Astrocyte of the cerebellum (primary cell): ENCODE measurements at places on chromosomes 12 and 14.

GRCh38 chr12:107163413-107163812 is 70.1 kb upstream of the CRY1 start:
- DNase-seq = no peak

GRCh38 chr12:62933220-62933601 is 1.7 kb downstream of the PPM1H start:
- DNase-seq = no peak

DNA sequence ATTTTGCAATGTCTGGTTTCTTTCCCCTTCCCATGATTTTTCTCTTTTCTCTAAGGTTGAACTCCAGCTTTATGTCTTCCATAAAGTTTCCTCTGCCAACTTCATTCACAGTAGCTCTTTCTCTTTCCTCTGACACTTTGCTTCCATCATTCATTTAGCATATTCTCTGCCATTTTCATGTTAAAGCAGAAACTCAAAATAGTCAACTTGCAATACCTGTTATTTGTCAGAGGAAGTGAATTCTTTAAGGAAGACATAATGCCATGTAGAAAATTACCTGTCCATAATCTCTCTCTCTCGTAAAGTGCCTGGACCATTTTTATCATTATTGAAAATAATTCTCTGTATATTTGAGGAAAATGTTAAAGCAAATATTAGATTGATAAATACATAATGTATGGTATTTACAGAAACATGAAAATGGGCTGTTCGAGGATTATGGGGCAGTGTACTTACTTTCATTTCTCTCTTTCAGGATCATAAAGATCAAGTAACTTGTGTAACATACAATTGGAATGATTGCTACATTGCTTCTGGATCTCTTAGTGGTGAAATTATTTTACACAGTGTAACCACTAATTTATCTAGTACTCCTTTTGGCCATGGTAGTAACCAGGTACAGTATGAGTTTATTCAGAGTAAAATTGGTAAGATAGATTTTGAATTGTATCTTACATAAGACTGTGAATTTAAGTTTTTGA is 12.6 kb downstream of the NEDD1 start:
- DNase-seq = no peak

DNA sequence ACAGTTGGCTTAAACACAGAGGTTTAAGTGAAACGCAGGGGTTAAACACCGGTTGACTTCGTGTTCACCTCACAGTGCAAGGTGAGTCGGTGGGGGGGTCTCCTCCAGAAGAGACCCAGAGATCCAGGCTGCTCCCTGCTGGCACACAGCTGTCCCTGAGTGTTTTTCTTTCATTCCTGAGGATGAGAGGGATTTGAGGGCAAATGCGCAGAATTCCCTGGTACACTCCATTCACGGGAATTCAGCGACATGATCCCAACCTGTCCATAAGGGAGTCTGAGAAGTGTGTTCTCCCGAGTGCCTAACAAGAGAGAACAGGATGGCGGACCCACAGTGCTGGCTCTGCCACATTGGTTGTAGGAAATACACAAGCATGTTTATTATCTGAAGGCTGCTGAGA is 107.2 kb upstream of the ESRRB start:
- no peak for DNase-seq

GRCh38 chr14:105999361-106000028 is 473.1 kb downstream of the TMEM121 start:
- DNase-seq = no peak

- DNase-seq = peak; percentile 37
Observed at GRCh38 chr12:85626001-85626783, 210.0 kb downstream of the RASSF9 start.

- DNase-seq = no peak
Observed at GRCh38 chr14:101709962-101710931, 51.3 kb upstream of the PPP2R5C start.

GRCh38 chr14:77037215-77037937 is 8.9 kb upstream of the IRF2BPL start:
- no peak for DNase-seq

- DNase-seq = no peak
Observed at GRCh38 chr12:49936925-49937324, 13.6 kb upstream of the AQP2 start.

DNA sequence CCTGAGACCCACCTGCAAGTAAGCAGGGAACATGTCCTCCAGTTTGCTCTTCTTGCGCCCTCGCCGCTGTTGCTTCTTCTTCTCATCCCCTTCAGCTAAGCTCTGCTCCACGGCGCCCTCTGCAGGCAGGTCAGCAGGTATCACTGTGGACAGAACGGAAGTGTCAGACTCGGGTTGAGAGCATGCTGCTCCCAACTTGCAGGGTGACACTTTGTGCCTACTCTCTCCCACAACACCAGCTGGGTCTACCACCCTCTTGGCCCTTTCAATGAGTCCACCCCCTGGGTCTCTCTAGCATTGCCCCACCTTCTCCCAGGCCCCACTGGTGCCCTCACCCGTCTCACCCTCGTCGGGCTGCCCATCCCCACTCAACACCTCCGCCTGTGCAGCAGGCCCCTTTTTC is 16.7 kb downstream of the KMT2D start:
- DNase-seq = peak; percentile 6

- DNase-seq = no peak
Observed at GRCh38 chr12:1122786-1123185, 131.8 kb downstream of the ERC1 start.

- no peak for DNase-seq
Observed at GRCh38 chr14:66216763-66217162, 269.4 kb upstream of the CCDC196 start.

DNA sequence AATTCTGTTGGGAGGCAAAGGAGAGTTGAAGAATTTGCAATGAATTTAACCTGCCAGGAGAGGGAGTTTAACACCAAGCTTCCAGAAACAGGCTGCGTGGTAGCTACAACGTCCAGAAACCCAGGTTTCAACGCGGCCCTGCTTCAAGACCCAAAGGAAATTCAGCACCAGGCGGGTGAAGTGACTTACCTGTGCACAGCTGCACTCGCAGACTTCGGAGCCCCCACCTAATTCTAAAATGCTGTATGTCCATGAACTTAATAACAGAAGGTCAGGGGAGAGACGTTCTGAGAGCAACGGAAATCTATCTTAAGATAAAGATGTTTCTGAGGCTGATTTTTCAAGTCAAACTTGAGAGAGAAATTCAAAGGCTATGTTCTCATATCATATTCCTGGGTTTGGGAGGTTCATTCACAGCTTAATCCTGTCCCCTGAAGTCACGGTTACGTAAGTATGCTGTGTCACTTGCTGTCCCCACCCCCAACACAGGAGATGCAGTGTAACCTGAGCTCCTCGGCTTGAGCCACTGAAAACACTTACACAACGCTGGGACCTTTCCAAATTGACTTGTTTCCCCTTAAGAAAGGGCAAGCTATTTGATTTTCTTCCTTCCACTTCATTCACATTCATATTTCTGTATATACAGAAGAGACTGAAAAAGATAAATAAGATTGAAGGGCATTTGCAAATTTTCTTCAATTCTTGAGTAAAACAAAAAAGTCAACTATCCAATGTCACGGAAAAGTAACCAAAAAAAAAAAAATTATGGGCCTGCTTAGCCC is 22.7 kb downstream of the CLIP1 start:
- peak; percentile 82 for DNase-seq

DNA sequence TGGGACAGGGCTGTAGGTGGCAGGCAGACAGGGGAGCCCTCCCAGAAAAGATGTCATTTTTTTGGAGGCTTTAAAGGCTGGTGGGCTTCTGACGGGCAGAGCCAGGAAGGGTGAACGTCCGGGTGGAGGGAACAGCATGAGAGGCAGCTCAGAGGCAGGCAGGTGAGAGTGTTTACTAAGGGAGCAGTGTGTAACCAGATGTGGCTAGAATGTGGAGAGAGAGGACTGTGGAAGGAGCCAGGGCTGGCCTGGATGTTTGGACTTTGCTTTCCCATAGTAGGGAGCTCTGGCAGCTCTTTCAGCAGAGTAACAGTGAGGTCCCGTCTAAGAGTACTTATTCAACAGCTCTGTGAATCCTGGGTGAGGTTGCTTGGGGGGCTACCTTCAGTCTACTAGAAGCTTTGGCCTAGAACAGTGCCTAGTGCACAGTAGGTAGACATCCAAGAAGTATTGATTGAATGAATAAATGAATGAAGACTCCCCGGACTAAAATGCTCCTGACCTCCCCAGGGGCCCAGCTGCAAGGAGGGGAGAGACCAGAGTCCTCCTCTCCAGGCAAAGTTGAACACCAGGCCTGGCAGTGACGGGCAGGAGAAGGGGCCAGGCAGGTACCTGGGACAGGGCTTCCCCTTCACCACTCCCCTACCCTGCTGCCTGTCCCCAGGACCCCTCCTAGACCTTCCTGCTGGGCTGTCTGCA is 8.5 kb downstream of the FAM222A start:
- DNase-seq = no peak

- DNase-seq = peak; percentile 2
Observed at GRCh38 chr12:100372853-100373640, 16.2 kb downstream of the SLC17A8 start.

GRCh38 chr14:59160506-59160905 is 28.0 kb upstream of the DAAM1 start:
- DNase-seq = no peak

GRCh38 chr12:15541996-15542631 is 219.8 kb downstream of the PTPRO start:
- DNase-seq = no peak

GRCh38 chr14:75422169-75422568 is 5.7 kb upstream of the JDP2 start:
- DNase-seq = no peak

GRCh38 chr14:69537900-69538299 is 36.8 kb downstream of the CCDC177 start:
- no peak for DNase-seq

- no peak for DNase-seq
Observed at GRCh38 chr12:45582986-45583659, 146.4 kb upstream of the ARID2 start.

- no peak for DNase-seq
Observed at GRCh38 chr14:22164616-22165015, 424.4 kb downstream of the DAD1 start.

DNA sequence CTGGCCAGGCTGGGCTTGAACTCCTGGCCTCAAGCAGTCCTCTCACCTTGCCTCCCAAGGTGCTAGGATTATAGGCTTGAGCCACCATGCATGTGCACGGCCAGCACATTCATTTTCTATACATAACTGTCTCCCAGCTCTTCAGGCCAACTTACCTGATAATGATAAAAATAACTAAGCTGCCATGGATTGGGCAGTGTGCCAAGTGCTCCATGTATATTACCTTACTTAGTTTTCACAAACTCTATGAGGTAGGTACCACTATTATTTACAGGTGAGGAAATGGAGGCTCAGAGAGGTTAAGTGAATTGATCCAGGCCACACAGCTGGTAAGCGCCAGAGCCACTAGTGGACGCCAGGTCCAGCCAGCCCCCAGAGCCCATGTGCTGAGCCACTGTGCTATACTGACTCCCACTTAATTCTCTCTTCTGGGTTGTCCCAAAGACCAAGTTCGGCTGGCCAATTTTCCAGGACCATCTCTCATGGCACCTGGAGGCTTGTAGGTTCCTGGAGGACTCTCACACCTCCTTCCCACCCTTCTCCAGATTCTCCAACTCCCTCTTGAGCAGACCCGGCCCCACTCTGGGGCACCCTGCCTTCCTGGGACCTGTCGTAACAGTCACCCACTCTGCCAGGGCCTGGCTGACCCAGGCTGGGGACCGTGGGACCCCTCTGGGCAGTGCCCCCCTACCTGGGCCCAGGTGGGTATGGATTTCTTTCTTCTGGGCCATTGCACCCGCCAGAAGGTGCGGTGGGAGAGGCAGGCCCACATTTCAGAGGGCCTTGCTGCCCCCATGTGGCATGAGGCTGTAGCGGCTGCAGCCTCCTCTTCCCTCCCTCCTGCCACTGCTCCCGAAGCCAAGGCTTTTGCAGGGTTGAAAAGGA is 30.2 kb upstream of the CIPC start:
- no peak for DNase-seq

DNA sequence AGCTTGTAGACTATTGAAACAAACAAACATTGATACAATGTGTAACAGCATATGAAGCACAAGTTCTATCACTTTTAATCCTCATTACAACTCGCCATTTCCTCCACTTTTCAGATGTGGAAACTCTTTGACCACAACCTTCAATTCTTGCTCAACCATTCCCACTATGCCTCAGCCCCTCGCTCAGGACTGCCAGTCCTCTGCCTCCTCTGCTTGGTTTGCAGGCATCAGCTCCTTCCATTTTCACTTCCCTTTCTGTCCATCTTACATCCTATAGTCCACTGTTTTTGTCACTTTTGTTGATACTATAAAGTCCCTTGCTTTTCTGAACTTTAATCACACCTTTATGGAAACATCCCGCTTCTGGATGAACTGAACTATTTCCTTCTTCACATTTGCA is 28.2 kb upstream of the CD27 start:
- DNase-seq = no peak

DNA sequence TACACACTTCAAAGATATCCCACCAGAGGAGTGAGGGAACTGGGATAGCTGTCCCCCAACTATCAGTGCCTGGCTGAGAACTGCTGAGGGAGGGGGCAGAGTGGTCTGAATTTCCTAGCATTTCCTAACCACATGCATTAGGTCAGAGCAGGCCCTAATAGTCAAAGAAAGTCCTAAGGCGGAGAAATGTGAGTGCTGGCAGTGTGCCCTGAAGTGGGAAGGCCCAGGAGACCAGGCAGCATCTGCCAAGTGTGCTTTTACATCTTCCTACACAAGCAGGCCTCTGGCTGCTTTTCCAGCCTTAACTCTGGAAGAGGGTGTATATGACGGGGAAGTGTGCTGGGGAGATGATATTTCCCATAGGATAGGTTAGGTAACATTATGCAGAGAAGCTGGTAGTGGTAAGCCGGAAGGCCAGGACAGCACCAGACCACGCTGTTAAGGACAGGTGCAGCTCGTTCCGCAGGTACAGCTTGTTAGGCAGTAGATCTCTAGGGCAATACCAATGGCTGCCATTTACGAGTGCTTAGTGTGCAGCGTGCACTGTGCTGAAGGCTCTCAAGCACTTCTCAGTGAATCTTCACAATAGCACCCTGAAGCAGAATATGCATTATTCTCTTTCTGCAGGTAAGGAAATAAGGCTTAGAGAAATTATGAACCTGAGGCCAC is 9.1 kb upstream of the CCDC198 start:
- peak; percentile 38 for DNase-seq

DNA sequence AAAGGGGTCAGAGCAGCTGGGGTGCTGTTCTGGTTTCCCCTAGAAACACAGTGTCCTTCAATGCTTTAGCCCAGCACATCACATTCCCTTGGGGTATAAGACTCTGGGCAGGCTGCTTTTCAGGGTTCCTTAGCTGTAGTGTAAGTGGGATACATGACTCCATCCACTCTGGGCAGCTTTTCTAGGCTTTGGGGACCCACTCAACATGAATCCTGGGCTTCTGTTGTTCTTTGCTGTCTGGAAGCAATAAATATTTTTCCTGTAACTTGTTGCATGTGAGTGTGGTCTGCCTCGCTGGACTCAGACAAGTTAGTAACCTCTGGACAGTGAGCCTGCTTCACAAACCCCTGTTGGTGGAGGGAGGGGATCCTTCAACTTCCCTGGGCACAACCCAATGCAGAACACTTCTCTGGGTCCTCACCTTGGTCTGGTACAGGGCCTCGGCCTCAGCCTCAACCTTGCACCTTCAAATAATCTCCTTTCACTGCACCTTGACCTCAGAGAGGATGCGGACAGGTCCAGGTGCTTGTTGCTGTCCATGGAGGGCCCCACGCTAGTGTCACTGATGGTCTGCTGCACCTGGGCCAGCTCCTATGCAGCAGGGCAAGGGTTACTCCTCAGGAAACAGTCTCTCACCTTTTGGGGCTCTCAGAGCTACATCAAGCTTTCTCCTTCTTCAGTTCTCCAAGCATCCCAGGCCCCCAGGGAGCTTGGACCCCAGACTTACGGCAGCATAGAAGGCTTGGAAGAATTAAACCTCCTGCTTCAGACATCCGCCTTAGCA is 13.5 kb upstream of the KRT73 start:
- DNase-seq = no peak
